ENCODE measurements at places on chromosomes 2 and 18. TPM values are rescaled to one million over a fixed set of nuclear protein-coding genes. Genes with fewer than 3 reads are reported as not detected.

Gene MGAT4A
- 6.8 TPM for total RNA-seq

Gene HRH4
- not detected for total RNA-seq

Gene DTNB
- total RNA-seq, result 5.7 TPM

Gene VPS54
- 21.2 TPM for total RNA-seq

Gene SCN3A
- 0.69 TPM for total RNA-seq

Gene LRRTM1
- not detected for total RNA-seq

Gene SPP2
- total RNA-seq, result not detected

Gene TSHZ1
- 14.7 TPM for total RNA-seq

Gene PASK
- 5.9 TPM for total RNA-seq

Gene ITPRIPL1
- total RNA-seq, result 3.3 TPM

Gene CFAP210
- total RNA-seq, result not detected

Gene SALL3
- total RNA-seq, result not detected

Gene PDE11A
- total RNA-seq, result 0.09 TPM

Gene SLC4A5
- 0.11 TPM for total RNA-seq
